ENCODE measurements at places on chromosomes 6 and 20.

GRCh38 chr6:168133687-168134559 lies 54.9 kb upstream of the FRMD1 start:
- DNase-seq: no peak

DNA sequence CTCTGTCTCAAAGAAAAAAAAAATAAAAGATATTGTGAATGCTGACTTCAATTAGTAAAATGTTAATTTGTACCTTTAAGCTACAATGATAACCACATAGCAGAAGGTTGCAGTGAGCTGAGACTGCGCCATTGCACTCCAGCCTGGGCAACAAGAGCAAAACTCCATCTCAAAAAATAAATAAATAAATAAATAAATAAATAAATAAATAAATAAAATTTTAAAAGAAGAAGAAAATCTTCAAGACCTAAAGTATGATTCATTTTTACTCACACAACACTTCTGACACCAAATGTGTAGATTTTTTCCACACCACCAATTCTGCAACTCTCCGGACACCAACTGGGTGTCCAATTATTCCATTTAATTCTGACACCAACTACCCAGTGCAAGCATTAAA lies 28.8 kb upstream of the MBOAT1 start:
- DNase-seq: no peak

DNA sequence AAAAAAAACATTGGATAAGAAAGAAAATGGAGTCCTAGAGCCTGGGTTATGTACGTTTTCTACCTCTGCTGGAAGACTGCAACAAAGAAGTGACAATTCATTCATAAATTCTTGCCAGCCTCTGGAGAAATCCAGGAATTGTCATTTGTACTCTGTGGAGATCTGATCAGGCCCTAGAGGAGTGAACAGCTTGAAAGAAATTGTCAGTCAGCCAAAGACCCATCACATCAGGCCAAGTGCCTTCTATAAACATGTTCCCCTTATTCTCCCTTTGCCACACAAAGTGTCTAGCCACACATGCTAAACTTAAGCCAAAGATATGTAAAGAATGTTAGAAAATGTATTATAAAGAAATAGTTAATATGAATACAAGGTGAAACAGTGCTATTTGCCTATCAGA lies 152.4 kb downstream of the ADAT2 start:
- peak; percentile 35 for DNase-seq

GRCh38 chr6:129790785-129791184 lies 70.3 kb downstream of the TMEM244 start:
- no peak for DNase-seq

GRCh38 chr20:33097001-33097400 lies 17.6 kb downstream of the BPIFB4 start:
- no peak for DNase-seq
